ENCODE measurements at places on chromosomes 3 and 15. TPM values are rescaled to one million over a fixed set of nuclear protein-coding genes. Genes with fewer than 3 reads are reported as not detected.

GRCh38 chr3:59995563-59995962 lies 945.7 kb upstream of the CFAP20DC start:
- no peak for DNase-seq

DNA sequence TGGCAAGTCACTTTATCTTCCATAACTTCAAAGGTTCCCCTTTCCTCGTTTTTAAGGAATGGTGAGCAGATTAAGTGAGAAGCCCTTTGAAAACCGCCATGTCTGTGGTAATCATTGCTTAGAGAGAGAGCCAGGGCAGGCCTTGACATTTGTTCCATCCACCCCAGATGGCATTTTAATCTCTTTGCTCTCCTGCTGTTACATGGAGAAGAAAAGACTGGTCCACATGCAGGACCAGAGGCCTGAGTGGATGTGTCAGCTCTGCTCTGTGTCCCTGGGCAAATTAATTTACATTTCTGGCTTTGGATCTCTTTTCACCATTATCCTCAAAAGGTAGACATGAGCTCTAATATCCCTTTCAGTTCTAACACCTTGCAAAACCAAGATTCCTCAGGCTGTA lies 157.3 kb upstream of the LPP start:
- DNase-seq: no peak

DNA sequence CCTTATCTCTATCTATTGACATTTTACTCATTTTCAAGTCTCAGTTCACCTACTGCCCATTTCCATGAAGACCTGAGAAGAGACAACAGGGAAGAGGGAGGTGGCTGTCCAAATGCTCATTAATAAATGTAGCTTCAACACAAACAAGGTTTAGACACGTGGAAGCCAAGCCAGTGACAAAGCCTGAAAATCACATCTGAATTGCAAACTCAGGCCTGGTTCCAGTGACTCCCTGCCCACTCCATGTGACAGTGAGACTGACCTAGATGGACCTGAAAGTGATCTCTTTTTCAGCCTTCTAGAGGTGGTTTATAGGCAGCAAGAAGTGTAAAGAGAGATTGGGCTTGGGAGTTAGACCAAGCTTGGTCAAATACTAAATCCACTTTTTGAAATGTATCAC lies 126.6 kb upstream of the BCL6 start:
- DNase-seq: no peak

The CLDN18 gene
- not detected for total RNA-seq

- no peak for DNase-seq
Observed at GRCh38 chr3:147733217-147733616, 324.1 kb downstream of the ZIC1 start.

- no peak for DNase-seq
Observed at GRCh38 chr3:108818404-108818803, 4.2 kb upstream of the TRAT1 start.

The ZDHHC23 gene
- 3.0 TPM for total RNA-seq

DNA sequence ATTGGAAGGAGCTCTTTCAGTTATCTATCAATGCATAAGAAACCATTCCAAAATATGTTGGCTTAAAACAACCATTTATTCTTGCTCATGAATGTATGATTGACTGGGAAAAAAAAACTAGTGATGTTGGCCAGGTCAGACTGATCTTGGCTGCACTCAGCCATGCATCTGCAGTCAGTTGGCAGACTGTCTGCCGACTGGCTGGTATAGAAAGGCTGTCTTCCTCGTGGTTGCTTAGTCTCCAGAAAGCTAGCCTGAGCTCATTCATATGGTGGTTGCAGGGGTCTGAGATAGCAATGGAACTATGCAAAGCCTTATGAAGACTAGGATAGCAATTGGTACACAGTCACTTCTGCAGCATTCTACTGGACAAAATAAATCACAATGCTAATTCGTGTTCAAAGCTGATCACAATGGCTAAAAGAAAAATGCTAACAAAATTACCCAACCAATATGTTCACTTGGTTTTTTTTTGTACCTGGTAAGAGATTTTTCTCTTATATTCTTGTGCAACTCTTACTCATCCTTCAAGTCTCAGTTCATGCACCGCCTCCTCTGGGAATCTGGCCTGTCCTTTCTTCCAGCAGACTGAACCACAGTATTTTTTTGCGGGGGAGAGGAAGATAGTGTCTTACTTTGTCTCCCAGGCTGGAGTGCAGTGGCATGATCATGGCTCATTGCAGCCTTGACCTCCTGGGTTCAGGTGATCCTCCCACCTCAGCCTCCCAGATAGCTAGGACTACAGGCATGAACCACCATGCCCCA lies 126.8 kb downstream of the KCNAB1 start:
- DNase-seq: no peak

The RLBP1 gene
- not detected for total RNA-seq

The FILIP1L gene
- 39.3 TPM for total RNA-seq

GRCh38 chr3:40414270-40414669 lies 27.3 kb downstream of the ENTPD3 start:
- DNase-seq: no peak

The SKOR1 gene
- total RNA-seq: 0.11 TPM

- no peak for DNase-seq
Observed at GRCh38 chr3:158456114-158456513, 114.9 kb upstream of the MLF1 start.

GRCh38 chr3:126665959-126666657 lies 11.2 kb upstream of the TXNRD3 start:
- DNase-seq: no peak

The CCDC39 gene
- total RNA-seq: not detected

The CKMT1B gene
- 0.75 TPM for total RNA-seq

The HACD3 gene
- total RNA-seq: 8.7 TPM

DNA sequence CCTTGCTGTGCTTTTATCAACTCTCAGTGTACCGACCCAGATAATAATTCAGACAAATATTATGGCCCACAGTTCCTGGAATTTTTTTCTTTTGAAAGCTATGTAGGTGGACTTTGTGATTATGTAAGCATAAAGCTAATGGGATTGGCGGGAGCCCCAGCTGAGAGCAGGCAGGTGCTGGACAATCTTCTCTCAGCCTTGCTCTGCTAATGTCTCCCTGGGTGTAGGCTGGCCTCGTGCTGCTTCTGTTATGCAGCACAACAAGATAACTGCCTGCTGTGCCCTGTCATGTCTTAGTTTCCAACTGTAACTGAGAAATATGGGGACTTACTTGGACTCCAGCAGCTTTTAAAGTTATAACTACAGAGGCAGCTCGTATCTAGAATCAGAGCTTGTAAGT lies 415.0 kb downstream of the PDCD6IP start:
- DNase-seq: no peak

DNA sequence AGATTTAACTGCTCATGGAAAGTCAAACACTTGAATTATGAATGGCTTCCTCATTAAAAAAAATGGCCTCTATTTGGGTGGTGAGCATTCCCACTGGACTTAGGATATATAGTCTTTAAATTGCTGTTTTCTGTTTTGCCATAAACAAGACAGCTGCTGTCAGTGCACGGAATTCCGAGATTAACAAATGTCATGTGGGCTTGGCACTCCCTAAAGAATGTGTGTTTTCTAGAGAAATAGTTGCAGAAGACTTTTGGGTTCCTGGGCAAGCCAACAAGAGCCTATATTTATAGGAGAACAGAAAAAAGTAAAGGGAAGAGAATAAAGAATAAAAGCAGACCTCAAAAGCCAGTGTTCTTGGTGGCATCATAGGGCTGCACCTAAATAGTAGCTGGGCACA lies 13.6 kb upstream of the TFG start:
- DNase-seq: no peak

- peak; percentile 85 for DNase-seq
Observed at GRCh38 chr3:46935168-46935858, 41.2 kb downstream of the CCDC12 start.

DNA sequence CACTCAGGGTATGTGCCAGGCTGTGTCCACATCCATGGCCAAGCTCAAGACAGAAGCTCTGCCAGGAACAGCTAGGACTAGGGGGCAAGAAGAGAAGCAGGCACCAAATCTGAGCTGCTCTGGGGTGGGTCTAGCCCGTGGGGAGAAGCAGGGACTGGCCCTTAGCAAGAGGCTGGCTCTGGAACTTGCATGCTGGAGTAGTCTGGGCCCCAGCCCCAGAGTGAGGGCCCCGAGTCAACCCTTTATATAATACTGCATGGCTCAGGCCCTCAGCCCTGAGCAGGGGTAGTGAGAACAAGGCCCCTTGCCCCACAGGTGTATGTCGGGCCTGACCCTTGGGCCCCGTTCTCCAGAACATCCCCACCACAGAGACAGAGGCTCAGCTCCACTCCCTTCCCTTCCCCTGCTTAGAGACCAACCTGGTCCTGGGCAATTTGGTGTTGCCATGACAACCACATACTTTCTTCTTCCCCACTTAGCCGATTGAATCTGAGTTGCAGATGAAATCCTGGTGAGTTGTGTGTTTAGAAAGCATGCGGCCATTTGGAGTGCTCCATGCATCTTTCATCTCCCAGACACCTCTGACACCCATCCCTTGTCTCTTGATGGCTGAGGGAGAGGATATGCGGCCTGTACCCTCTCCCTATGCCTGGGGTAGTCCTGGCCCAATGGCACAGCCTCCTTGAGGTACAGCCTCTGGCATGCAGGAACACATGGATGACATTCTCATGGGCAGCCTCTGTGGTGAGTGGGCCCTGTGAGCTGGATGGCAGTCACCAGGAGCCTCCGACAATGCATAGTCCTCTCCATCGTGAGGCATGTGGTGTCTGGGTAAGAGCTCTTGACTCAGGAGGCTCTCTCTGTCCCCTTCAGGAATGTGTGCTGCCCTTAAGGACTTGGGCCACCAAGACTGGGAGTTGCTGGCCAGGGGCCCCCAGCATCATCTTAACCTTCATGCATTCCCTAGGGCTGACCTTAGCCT lies 29.2 kb upstream of the SFMBT1 start:
- peak; percentile 34 for DNase-seq

The MYZAP gene
- total RNA-seq: 966 TPM

DNA sequence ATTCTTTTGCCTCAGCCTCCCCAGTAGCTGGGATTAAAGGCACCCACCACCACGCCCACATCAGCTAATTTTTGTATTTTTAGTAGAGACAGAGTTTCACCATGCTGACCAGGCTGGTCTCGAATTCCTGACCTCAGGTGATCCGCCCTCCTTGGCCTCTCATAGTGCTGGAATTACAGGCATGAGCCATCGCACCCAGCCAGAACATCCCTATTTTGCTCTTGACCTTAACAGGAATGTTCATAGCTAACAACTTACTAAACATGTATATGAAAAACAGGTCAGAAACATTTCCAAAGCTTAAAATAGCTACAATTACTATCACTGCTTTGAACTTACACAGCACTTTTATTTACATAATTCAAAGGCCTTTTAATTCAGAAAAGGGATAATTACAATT lies 33.7 kb downstream of the UQCC5 start:
- no peak for DNase-seq

DNA sequence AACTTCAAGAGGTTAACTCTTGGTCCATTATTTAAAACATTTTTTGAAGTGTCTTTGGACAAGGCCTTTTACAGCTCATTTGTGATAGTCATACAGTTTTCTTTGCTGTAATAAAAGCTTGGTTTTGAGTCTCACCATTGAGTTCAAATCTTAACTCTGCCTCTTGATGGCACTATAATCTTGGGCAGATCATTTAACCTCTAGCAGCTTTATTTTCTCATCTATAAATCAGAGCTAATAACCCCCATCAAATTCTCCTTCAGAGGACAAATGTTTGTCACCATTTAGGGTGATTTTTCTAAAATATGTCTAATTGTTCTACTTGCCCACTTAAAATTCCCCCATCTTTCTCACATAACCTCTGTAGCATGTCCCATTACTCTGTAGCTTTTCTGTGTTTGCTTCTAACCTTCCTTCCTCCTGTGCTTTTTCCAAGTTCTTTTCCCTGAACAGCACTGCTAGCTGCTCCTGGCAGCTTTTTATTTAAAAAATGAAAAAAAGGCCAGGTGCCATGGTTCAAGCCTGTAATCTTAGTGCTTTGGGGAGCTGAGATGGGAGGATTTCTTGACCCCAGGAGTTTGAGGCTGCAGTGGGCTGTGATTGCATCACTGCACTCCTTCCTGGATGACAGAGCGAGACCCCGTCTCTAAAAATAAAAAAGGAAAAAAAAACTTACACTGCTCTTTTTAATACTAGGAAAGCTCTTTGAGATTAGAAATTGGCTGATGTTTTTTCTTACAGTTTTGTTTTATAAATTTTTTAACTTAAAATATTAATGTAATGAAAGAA lies 28.5 kb downstream of the UBE2E1 start:
- no peak for DNase-seq

DNA sequence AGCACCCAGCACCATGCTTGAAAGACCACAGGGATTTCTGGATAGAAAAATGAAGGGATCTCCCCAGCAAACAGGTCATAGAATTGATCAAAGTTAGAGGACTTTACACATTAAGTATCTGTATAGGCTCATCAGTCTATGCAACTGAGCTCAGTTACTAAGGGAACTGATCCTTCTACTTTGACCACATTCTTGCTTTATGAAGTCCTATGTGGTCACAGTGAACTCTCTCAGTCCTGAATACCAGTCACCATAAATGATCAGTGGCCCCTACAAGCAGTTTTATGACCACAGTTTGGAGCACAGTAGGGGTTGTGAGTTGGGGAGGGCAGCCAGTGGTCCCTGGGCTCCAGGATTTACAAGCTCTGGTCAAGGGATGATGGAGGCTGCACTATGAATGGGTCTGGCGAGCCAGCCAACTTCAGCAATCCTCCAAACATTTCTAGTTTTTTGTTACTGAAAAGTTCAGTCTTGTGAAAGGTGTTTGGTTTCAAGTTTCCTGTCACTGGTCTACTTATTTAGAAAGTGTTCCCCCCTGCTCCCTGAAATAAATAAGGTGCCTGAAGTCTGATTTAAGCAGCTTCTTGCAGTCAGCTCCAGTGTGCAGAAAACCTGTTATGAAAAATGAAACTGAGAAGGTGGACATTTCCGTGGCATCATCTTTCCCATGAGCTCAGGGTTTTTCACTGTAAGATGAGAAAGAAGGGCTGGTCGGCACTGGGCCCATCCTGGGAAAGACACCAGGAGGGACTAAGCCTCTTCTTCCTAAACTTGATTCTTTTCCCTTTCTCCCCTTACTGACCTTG lies 75.5 kb downstream of the DAPK2 start:
- no peak for DNase-seq

The TEX264 gene
- total RNA-seq: 34.7 TPM

GRCh38 chr3:44923632-44924456 lies 49.4 kb downstream of the TGM4 start:
- DNase-seq: no peak

- peak; percentile 10 for DNase-seq
Observed at GRCh38 chr3:126545544-126545943, 13.2 kb downstream of the C3orf22 start.

- DNase-seq: no peak
Observed at GRCh38 chr3:154078672-154079071, 42.5 kb upstream of the ARHGEF26 start.
